ENCODE measurements at places on chromosomes 16 and 17. TPM values are rescaled to one million over a fixed set of nuclear protein-coding genes. Genes with fewer than 3 reads are reported as not detected.

The DBNDD1 gene
- total RNA-seq, result 13.9 TPM

- no peak for ATAC-seq
These were observed 318.3 kb downstream of the PHKB start for GRCh38 chr16:47779201-47780016.

The SLC38A8 gene
- total RNA-seq, result not detected

- ATAC-seq, result no peak
These were observed 441 bp downstream of the VASN start for GRCh38 chr16:4372001-4372577.
